ENCODE measurements at places on chromosomes 11 and 22. TPM values are rescaled to one million over a fixed set of nuclear protein-coding genes. Genes with fewer than 3 reads are reported as not detected.

Gene OR51B5
- not detected for total RNA-seq

Gene RPLP2
- 2,142 TPM for total RNA-seq

Gene LGR4
- total RNA-seq, result 14.8 TPM

Gene CLCF1
- 7.0 TPM for total RNA-seq

Gene MS4A3
- total RNA-seq, result not detected

DNA sequence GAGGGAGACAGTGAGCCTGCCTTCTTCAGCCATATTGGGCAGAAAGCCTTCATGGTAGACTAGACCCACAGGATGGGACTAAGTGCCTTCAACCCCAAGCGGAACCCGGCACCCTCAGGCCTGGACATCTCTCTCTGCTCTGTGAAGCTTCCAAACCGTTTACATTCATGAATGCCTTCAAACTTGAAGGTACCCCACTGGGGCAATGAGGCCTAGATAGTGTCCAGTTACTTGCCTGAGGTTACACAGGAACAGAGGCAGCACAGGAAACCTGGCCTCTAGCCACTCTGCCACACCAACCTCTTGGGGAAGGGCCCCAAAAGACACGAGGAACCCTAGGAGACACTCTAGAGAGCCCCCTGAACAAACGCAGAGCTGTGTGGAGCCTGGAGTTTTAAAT is 14.5 kb upstream of the CYP2R1 start:
- no peak for DNase-seq
- no peak overlapping the region for H3K27ac ChIP-seq
- H3K36me3 ChIP-seq, result no peaks in the 10 kb centered on the region
- H3K27me3 ChIP-seq, result peaks cover 12% of the 10 kb centered on the region

DNA sequence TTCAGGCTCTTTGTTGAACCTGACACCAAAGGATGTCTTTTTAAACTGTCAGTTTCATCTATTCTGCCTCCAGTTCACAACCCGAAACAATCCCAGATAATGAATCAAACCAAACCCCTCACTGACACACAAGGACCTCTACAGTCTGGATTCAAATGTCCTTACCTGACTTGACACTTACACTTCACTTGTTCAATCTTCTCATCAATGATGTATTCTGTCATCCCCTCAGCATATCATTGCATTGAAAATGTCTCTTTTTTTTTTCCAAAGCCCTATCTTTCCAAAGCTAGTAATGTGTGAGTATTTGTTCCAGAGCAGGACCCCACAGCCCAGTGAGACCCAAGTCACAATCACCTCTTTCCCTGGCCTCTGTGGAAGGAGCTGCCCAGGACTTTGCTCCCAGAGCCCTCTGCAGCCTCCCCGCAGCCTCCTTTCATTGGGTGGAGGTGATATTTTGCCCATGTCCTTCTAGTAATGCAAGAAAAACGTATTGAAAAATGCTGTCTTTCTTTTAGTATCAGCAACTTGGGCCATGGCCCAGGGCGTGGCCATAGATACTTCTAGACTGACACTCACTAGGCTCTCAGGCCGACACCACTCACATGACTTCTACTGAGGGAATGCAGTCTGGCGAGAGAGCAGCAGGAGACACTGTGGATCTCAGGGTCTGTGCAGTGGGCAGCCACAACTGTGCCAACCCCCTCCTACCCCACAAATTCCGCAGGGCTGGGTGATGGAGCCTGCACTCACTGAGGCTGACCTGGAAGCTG is 18.2 kb downstream of the RFPL3 start:
- H3K27me3 ChIP-seq, result peaks cover 47% of the 10 kb centered on the region
- H3K4me3 ChIP-seq, result no peak overlapping the region
- no peaks in the 10 kb centered on the region for H3K4me1 ChIP-seq

- no peak for DNase-seq
- H3K4me3 ChIP-seq, result no peak overlapping the region
- H3K4me1 ChIP-seq, result peaks cover 3% of the 10 kb centered on the region
- no peaks in the 10 kb centered on the region for H3K36me3 ChIP-seq
- no peak overlapping the region for H3K27ac ChIP-seq
Measured at GRCh38 chr11:111101881-111102280, 143.6 kb upstream of the POU2AF2 start.

- no peak for DNase-seq
- H3K4me1 ChIP-seq, result peaks cover 23% of the 10 kb centered on the region
- H3K27ac ChIP-seq, result no peak overlapping the region
- H3K27me3 ChIP-seq, result peaks cover 23% of the 10 kb centered on the region
- H3K36me3 ChIP-seq, result no peaks in the 10 kb centered on the region
- no peak overlapping the region for H3K4me3 ChIP-seq
Measured at GRCh38 chr22:37171662-37172061, 16.4 kb downstream of the C1QTNF6 start.

GRCh38 chr22:20866736-20867135 is 7.9 kb downstream of the SNAP29 start:
- peaks cover 31% of the 10 kb centered on the region for H3K36me3 ChIP-seq
- H3K27ac ChIP-seq, result no peak overlapping the region
- no peak overlapping the region for H3K4me3 ChIP-seq
- H3K27me3 ChIP-seq, result no peaks in the 10 kb centered on the region
- no peak for DNase-seq

DNA sequence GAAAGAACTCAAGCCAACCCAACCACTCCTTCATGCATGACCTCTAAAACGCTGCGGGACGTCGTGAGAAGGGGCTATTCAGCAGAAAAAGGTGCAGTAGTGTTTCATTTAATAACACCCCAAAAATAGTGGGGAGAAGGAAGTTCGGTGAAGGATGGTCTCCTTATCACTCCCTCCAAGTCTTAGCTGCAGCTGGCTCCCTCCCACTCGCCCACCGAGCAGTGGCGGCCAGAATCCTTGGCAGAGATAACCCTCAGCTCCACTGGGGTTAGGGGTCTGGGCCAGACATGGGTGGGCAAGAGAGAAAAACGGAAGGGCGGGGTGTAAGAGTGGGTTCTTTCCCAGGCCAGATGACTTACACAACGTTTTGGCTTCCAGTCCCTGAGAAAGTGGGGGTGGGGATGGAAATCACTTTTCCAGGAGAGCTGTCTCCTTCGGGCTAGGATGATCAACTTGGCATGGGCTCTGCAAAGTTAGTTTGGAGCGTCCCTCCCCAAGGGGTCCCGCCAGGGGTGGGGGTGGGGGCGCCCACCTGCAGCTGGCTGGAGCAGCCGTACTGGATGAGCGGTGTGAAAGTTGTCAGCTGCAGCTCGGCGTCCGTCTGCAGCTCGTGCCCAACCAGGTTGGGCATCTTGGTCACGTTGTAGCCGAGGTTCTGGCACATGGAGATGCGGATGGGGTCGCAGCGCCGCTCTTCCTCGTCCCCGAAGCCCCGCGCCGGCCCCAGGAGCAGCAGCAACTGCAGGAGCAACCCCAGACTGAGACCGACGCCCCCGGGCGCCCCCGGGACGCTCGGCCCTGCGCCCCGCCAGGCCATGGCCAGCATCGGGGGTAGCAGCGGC is 705 bp downstream of the FZD4 start:
- H3K4me3 ChIP-seq, result peak overlapping the region; percentile 99
- H3K27ac ChIP-seq, result peak overlapping the region; percentile 8
- no peaks in the 10 kb centered on the region for H3K36me3 ChIP-seq
- DNase-seq, result peak; percentile 21

GRCh38 chr11:88304352-88304751 is 33.2 kb downstream of the CTSC start:
- no peak overlapping the region for H3K27ac ChIP-seq
- H3K36me3 ChIP-seq, result peaks cover 38% of the 10 kb centered on the region

DNA sequence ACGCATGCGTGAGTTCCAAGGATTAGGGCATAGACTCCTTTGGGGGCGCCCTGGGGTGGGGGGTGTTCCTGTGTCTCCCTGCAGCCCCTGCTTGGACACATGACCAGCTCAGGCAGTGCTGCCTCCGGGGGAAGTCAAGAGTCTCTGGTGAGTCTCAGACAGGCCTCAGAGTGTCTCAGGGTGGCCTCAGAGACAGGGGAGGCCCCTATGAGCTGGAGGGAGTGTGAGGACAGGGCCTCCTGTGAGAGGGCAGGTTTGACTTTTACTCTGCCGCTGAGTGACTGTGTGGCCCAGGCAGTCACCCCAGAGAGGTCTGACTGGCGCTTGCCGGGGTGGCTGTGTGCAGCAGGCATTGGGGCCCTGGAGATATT is 41.2 kb upstream of the KCNQ1OT1 start:
- no peak overlapping the region for H3K4me3 ChIP-seq
- no peaks in the 10 kb centered on the region for H3K27me3 ChIP-seq
- no peak for DNase-seq

GRCh38 chr11:70307176-70307575 is 36.7 kb downstream of the PPFIA1 start:
- H3K36me3 ChIP-seq, result peaks cover 45% of the 10 kb centered on the region
- peaks cover 16% of the 10 kb centered on the region for H3K4me1 ChIP-seq
- no peak overlapping the region for H3K4me3 ChIP-seq
- DNase-seq, result peak; percentile 4
- H3K27me3 ChIP-seq, result no peaks in the 10 kb centered on the region
